ENCODE measurements at places on chromosomes 11 and 22.

GRCh38 chr11:102603091-102603490, 22.0 kb downstream of the MMP20 start:
- no peak for DNase-seq

DNA sequence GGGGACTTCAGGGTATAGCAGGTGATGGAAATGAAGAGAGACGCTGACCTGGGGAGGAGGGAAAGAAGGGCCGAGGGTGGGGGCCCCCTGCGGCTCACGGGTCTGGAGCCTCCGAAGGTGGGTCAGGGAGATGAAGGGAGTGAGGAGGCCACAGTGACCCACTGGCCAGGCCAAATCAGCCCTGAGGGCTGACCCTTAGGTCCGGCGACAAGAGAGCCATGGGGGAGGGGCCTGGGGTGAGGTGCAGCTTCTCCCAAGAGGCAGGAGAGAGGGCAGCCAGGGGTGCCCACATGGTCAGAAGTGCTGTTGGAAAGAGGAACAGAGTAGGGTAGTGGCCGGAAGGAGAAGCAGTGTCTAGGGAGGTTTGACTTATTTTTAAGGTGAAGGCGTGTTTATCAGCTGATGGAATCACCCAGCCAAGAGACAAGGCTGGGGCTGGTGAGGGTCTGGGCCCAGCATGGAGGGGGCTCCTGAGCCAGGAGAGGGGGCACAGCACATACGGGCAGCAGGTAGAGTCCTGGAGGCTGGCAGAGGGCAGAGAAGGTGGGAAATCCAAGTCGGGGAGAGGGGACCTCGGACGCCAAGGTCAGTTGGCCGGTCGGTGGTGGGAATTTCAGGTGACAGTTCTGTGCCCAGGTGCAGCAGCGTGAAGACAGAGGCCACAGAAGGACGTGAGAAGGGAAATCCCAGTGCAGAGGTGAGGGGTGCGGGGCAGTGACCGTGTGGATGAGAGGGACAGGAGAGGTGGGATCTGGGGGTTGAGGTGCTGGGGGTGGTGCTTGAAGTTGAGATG, 49.0 kb downstream of the LINC01488 start:
- DNase-seq: no peak

DNA sequence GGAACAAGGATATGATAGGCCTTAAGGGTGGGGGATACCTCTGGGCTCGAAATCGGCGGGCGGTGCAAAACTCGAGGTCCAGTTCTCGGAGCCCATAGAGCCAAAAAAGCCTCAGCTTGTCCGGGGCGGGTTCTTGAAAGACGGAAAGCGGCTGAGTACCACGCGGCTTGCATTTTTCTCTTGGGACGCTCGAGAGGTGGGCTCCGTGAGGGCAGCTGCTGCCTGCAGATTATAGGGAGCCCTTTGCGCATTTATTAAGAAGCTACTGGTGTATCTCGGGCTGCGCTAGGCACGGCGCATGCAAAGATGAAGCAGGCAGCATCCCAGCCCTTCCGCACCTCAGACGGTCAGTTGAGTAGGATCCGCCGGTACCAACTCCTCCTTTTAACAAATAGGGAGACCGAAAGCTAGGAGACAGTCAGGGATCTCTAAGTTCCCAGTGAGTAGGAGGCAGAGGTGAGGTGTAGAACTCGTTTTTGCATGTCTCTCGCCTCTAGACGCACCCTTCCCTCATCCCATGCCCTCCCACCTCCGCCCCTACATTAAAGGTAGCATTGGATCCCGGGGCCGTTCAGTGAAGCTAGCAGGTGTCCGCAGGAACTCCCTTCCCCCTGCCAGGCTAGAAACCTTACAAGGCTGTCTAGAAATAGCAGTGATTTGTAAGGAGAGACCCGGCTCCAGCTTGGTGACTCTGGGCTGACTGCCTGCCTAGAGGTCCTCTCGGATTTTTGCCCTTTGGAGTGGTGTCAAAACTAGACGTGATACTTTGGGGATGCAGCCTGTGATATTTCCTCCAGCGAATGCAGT, 768 bp downstream of the LDHA start:
- DNase-seq: peak; percentile 55

DNA sequence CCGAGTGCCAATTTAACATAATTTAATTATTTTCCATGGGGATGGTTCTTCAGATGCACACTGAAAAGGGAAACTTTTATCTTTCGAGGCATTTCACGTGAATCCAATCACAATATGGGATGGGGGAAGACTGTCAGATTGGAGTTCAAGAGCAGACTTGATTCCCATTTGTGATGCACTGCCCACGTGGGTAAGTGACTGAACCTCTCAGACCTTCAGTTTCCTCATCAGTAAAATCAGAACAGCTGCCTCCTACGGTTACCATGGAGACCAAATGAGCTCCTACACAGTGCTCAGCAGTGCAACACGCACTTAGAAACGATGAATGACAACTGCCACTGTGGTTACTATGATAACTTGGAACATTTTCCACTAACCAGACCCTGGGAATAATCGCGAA, 21.7 kb downstream of the KIAA0930 start:
- no peak for DNase-seq

GRCh38 chr22:22506736-22507135, 1.8 kb downstream of the ZNF280B start:
- DNase-seq: no peak

DNA sequence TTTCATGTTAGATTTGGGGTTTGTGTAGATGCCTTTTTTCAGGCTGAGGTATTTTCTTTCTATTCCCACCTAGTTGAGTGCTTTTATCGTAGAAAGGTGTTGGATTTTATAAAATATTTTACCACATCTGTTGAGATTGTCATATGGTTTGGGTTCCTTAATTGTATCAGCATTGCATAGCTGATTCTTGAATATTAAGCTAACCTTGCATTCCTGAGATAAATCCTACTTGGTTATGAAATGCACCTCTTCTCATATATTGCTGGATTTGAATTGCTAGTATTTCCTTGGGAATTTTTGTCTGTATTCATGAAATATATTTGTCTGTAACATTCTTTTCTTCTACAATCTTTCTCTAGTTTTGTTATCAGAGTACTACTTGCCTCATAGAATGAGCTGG, 10.1 kb downstream of the XKR3 start:
- DNase-seq: no peak

DNA sequence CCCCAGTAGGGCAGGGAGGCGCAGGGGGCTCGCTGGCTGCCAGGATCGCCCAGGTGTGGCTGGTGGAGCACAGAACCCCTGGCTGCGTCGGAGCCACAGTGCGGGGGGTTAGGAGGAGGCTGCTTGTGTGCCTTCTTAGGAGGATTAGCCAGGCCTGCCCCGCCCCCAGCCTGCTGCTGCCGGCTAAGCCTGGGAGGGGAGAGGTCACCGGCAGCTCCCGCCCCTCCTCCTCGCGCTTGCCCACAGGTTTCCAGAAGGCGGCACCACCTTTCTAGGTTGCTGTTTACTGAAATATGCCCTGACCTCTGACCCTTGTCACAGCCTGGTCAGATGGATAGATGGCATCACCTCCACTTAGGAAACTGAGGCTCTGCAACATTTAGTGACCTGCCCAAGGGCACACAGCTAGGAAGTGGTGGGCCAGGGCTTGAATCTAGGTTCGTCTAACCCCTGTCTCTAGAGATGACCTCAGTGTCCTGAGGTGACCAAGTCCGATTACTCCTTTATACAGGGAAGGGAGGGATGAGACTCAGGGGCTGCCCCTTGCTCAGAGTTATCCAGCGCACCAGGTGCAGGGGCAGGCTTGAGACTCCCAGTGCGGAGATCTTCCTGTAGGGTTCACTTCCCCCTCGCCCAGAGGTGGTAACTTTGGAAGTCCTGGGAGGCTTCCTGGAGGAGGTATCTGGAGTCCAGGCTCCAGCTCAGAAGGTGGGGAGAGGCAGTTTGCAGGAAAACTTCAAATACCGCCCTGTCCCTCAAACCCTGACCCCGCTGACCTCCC, 44.0 kb downstream of the MYO7A start:
- DNase-seq: peak; percentile 94

DNA sequence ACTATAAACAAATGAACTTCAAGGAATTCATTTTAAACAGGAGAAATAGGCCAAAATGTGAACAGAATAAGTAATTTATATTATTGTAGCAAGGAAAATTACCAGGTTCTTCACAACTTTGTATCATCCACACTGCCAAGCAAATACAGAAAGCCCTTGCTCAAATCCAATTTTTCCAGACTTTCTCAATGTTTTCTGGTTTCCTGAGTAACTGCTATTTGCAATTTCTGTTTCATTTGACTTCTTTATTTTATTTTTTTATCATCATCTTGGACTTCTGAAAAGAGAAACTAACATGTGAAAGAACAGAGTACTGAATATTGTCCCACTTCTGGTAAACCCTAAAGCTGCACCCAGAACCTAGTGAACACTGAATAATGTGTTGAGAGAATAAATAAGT, 61.0 kb downstream of the SLC1A2 start:
- no peak for DNase-seq

DNA sequence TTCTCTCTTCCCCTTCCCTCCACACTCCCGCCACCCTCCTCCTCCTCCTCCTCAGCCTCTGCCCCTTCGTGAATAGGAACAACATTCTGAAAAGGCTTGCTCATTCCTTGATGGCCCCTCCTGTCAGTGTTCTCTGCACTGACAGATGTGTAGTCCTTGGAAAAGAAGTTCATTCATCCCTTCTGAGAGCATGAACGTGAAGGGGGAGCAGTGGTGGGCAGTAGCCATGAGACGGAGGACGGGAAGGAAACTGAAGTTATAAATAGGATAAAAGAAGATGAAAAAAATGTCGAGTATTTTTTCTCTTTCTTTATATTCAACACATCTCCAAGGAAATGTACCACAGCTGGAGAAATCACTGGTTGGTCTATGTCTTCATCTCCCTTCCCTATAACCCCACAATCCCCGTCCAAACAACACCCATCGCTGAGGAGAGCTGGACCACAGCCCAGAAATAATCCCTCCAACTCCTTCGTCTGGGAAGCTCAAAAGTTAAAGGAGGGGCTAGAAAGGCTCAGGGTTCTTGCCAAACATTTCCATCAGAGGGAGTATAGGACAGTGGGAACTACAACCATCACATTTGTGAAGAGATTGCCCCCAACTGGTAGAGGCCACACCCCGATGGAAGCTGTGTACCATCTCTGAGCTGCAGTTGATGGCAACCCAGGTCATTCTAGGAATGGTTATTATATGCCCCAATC, 33.5 kb downstream of the ETS1 start:
- no peak for DNase-seq

DNA sequence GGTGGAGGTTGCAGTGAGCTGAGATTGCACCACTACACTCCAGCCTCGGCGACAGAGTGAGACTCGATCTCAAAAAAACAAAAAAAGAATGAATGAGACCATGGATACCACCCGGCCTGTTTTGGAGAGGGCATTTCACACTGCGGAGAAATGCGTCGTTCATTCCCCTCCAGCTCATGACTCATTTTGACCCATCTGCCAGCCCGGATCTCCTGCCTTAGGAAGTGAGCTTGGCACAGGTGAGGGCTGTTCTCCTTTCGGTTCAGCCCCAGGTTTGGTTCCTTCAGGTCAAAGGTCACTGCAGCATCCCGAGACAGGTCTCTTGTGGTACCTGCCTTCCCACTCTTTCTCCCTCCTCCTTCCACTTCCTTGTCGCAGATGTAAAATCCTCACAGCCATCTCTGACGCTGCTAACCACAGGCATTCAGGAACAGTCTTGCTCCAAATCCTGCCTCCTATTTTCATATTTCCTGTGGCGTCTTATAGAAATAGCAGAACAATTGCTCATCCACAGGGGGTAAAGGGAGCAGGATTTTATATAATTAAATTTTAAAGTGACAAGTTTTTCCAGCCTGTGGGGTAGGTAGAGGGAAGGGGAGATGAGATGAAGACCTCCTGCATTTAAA, 517.9 kb downstream of the NTM start:
- no peak for DNase-seq

- DNase-seq: no peak
Measured at GRCh38 chr11:10149553-10149952, 144.5 kb downstream of the SBF2 start.

- no peak for DNase-seq
Measured at GRCh38 chr11:2751523-2752203, 51.9 kb upstream of the KCNQ1OT1 start.

GRCh38 chr11:68003846-68004550, at the start of gene UNC93B1:
Gene UNC93B1, minus strand, starts transcription at chr11:68004097. Its CDS starts 54 bp downstream, at chr11:68004043.
- peak; percentile 83 for DNase-seq

DNA sequence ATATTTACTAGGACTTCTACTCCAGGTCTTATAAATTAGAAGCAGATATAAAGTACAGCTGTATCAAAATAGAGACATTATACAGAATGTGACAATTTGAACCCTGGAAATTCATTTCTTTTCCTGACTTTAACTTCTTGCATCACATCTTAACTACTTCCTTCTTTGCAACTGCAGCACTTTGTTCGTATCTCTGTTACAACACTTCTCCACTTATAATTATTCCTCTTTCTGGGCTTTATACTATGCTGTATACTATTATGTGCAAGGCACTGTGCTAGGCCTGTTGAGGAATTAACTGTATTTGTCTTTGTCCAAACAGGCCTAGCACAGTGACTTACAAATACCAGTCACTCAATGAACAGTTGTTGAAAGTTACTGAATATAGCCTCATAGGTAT, 1.8 kb upstream of the SLC36A4 start:
- DNase-seq: no peak

Measured in ecto neural progenitor cell (in vitro differentiated cells).